ENCODE measurements at places on chromosomes 16 and 17. TPM values are rescaled to one million over a fixed set of nuclear protein-coding genes. Genes with fewer than 3 reads are reported as not detected.

Gene KRTAP1-3
- total RNA-seq: not detected

Gene TSEN54
- total RNA-seq: 18.2 TPM

Gene BAHCC1
- total RNA-seq: 31.3 TPM

Gene RPS2
- 1,162 TPM for total RNA-seq

Gene HOXB1
- not detected for total RNA-seq

Gene USP6
- under 0.01 TPM for total RNA-seq

Gene ITGAD
- total RNA-seq: not detected

Gene RAD51C
- total RNA-seq: 42.6 TPM

Gene CD300H
- not detected for total RNA-seq

Gene ANKFN1
- total RNA-seq: 7.5 TPM

Gene TMEM97
- 25.7 TPM for total RNA-seq

All from parietal lobe (tissue), 2 donors.